ENCODE measurements at places on chromosomes 6 and 20.

GRCh38 chr6:167090171-167090570, 32.7 kb upstream of the CCR6 start:
- no peak for DNase-seq

DNA sequence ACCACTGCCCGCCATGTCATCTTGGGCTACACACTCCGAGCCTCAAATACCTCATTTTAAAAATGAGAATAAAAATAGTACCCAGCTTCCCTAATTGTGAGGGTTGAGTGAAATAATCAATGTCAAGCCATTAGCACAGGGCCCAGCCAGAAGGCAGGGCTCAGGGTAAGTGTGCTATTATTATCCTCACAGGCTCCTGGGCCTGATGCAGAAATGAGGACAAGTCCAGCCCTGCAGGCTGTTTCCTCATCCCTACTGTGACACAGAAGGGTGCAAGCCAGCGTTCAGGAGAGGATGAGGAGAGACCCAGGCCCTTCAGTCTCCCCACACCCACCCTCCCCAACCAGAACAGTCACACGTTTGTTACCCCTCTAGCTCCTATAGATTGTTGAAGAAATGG, 4.0 kb downstream of the DLK2 start:
- no peak for DNase-seq

GRCh38 chr6:13590574-13591153, 16.3 kb downstream of the SIRT5 start:
- DNase-seq = no peak

GRCh38 chr20:37152284-37152683, 26.8 kb upstream of the RPN2 start:
- DNase-seq = no peak

- DNase-seq = no peak
Observed at GRCh38 chr6:1966713-1967112, 278.7 kb downstream of the GMDS start.

Measured in NCI-H526 (cell line).